ENCODE measurements at places on chromosomes 1 and 21.

DNA sequence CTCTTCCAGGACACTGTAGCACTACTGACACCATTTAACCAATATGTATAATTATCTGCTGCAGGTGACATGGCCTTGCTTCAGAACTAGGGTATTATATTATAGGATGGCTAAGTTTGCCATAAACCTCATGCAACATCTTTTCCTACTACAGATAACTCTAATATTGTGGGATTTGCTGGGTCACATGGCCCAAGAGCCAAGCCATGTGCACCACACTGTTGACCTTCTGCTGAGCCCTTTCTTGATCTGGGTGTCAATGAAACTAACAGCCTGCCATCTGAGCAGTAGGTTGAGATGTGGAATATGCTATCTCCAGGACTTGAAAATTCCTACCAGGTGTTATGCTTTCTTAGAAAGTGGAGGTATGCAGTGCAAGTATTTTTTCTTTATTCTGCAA, 2291.1 kb downstream of the MRPL39 start:
- no peak for DNase-seq

DNA sequence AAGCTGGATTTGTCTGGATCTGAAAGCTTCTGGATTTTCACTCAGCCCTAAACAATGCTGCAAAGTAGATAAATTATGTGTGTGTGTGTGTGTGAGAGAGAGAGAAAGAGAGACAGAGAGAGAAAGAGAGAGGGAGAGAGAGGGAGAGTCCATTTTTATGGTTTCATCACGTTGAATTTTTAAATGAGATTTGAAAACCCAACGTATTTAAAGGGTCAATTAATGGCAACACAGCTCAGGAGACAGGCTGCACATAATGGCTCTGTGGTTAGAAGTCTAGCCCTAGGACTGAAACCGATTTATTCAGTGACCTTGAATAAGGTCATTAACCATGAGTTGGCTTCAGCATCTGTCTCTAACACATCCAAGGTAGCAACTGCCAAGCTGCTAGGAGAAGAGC, 35.3 kb upstream of the FMN2 start:
- DNase-seq = no peak

GRCh38 chr1:40315239-40315794, 1.8 kb downstream of the COL9A2 start:
- DNase-seq = peak; percentile 68

- no peak for DNase-seq
These were observed 146.2 kb upstream of the KRTAP19-8 start for GRCh38 chr21:31184459-31184858.

DNA sequence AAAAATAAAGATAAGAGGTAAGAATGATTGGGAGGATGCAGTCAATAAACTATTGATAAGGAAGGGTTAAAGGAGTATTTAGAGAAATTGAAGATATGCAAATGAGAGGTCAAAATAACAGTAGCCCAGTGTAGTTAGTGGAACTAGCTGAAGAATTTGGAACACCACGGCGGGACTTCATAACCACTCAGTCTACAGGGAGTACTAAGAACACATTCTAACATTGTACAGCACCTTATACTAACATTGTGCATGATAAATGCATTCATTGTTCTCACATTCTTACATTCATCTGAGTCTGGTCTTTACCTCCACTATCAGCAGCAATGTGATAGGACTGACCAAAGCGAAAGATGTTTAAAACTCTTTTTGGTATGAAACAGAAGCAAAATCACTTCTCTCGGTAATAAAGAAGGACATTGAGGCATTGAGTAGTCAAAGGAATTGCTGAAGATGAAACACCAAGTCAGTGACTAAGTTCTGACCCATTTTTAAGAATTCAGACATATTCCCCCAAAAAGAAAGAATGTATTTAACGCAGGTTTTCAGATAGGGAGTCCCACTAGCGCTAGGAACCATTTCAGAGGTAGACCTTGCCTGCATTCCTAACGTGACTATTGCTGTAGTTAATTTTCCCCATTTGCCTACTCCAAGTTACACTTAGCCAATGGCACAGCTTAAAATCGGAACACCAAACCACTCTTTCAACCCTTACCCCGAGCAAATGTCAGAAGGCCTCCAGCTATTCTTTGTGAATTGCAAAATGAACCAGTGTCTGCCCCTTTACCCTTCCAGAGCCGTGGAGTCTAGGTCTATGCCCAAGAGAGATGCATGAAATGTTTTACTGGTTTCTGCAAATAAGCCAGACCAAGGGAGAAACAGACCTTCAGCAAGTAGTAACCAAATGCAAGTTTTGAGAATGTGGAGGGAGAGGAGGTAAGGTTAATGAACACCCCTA, 108.8 kb upstream of the IRF2BP2 start:
- no peak for DNase-seq

DNA sequence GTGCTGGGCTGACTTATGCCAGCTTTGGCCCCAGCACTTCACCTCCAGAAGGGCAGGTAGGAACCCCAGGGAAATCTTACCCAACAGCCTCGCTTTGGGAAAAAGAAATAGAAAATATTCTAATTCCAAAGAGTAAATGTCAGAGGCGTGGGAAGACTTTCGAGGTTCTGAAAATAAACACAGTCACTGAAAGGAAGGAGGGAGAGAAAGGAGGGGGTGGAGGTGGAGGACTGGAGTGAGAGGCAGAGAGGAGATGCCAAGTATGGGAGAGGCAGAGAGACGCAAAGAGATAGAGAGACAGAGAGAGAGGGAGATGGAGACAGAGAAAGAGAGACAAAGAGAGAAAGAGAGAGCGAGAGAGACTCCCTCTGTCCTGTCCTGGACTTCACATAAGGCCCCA, 395.0 kb downstream of the PTPRU start:
- DNase-seq = no peak

DNA sequence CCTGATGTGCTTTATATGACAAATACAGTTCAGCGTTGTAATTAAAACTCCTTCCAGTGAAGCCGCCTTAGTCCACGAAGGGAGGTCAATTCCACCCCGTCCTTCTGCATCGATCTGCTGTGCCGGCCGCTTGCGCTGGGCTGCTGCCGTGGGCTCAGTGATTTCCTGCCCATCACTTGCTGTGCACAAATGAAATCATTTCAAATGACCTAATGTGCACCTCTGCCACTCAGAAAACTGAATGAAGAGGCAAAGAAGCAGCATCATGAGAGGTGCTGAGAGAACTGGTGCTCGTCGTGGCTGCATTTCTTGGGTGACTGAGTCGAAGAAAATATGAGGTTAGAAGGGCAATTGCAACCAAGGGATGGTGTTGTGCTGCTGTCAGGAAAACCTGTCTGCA, 144.3 kb upstream of the SYT6 start:
- DNase-seq = no peak

- no peak for DNase-seq
These were observed 201.6 kb downstream of the PTPRU start for GRCh38 chr1:29437946-29438345.

DNA sequence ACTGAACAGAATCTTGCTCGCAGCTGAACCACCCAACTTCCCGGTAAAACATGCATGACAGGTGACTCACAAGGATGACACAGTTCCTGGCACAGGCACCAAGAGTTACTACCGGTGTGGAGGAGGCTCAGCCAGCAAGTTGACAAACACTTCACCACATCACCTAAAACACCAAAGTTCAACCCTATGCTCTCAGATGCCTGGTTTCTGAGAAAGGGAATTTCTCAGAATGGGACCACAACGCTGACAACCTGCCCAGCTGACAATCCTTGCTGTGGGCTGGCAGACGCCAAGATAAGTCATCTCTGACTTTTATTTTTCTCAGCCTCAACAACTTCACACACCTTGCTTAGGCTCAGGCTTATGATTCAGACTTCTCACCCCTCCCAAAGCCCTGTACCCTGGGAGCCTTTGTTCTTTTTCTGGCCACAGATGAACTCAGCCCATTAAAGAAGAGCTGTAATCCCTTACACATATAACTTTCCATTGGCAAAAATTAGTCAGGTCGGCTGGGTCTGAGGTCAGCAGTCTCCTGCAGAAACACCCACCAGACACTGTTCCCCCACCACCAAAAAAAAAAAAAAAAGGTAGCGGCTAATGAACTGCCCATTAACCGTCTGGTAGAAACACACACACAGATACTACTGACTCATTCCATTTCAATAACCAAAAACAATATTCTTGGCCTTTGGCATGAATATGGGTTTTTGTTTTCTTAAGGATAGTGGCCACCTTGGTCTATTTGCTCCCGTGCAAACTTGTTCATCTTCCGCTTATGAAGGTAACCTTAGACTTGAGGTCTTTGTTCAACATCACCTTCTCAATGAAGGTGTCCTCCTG, 10.8 kb upstream of the TIAM1 start:
- no peak for DNase-seq

- no peak for DNase-seq
These were observed 286.9 kb downstream of the KIF26B start for GRCh38 chr1:245441689-245442088.

GRCh38 chr1:171217658-171218443, 30.4 kb upstream of the FMO1 start:
- no peak for DNase-seq

DNA sequence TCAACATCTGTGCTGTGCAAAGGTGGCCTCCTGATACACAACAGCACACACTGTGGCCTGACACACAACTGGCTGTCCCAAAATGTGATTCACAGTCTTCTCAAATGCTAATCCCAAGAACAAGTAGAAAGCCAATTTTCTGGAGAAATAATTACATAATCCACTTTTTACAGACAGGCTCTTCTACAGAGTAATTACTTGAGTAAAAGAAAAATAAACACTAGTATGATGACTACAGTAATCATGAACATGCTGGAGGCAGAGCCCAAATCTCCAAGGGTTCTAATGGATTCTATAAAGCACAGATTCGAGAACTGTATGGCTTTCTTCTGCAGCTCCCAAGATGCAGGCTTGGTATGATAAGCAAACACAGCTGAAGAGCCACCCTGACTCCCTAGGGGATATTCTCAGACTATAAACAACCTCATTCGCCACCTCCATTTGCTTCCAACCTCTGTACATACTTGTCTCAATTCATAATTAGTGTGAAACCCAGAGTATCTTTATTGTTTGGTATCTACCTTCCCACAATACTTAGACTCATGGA, 81.9 kb downstream of the SIPA1L2 start:
- DNase-seq = no peak

GRCh38 chr1:43063394-43064219, 104.9 kb upstream of the SLC2A1 start:
- DNase-seq = no peak

- DNase-seq = no peak
These were observed 66.4 kb upstream of the NEK2 start for GRCh38 chr1:211741788-211742187.

DNA sequence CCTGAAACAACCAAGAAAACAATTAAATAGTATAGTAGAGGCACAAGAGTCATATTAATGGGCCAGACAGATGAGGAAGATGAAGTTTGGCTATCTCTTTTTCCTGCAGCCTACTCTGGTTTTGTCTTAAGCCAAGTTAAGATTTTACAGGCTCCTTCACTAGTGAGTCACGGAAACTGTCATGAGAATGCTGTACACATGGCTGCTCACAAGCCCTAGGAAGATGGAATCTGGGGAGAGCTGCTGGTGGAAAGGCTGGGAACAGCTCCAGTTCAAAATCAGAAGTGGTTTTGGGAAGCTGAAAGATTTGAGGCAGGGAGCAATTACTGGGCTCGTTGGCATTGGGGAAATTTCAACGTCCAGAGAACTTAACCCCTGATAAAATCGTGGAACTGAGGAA, 46.4 kb upstream of the S1PR1 start:
- DNase-seq = no peak

- no peak for DNase-seq
These were observed 35.5 kb downstream of the SLC26A9 start for GRCh38 chr1:205907794-205908193.

GRCh38 chr1:23436520-23437354, 12.2 kb upstream of the TCEA3 start:
- no peak for DNase-seq

DNA sequence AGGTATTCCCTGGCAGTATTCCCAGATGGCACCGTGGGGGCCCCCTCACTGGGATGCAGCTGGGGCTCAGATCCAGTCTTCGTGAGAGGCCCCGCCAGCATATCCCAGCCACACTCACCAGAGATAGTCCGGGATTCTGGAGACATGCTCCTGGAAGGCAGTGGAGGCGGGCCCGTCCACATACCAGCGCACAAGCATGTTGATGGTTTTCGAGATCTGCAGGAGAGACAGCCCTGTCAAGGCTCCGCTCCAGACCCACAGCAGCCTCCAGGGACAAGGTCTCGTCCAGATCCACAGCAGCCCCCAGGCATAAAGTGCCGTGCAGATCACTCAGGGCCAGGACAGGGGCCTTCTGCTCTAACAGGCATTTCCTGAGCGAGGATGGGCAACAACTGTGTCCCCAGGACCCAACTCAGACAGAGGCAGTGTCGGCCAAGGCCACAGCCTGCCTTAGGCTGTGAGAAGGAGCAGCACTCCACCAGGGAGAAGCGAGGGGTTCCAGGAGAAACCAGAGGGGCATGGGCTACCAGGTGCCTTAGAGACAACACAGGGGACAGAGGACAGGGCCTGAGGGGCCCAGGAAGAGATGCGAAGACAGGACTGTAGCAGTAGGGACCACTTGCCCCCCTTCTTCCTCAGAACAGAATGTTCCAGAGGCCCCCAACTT, 14.8 kb downstream of the LSS start:
- no peak for DNase-seq

DNA sequence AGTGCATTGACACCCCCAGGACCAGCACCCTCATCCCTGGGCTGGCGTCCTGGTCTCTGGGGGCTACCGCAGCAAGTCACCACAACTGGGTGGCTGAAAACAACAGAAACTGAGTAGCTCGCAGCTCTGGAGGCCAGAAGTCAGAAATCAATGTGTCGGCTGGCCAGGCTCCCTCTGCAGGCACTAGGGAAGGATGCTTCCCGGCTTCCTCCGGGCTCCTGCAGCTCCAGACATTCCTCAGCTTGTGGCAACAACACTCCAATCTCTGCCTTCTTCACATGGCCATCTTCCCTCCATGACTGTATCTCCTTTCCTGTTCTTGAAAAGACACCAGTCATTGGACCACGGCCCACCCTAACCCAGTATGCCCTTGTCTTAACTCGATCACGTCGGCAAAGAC, 224.2 kb downstream of the NPHP4 start:
- no peak for DNase-seq

DNA sequence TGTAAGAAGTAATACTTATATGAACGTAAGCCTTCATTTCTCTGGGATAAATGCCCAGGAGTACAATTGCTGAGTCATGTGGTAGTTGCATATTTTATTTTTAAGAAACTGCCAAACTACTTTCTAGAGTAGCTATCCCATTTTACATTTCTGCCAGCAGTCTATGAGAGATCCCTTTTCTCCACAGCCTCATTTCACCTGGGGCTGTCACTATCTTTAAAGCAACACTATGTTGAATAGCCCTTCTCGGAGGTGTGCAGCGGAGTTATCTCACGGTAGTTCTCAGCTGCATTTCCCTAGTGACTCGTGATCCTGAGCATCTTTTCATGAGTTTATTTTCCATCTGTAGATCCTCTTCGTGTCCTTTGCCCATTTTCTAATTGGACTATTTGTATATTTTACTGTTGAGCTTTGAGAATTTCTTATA, 93.4 kb downstream of the ADARB1 start:
- DNase-seq = no peak

- DNase-seq = no peak
These were observed 2.0 kb downstream of the COL18A1 start for GRCh38 chr21:45406801-45407628.

- no peak for DNase-seq
These were observed 53.9 kb downstream of the CASQ2 start for GRCh38 chr1:115714572-115715141.

Data from NCI-H2081 treated with DMSO at 0.1 percent for 48 hours (cell line).